Activated naive CD4-positive, alpha-beta T cell treated with anti-CD3 and anti-CD28 coated beads, Interleukin-2, amount 50 U/mL, for 16 hours (primary cell): ENCODE measurements at places on chromosomes 12 and 14.

GRCh38 chr12:56221232-56221756 lies 428 bp downstream of the RNF41 start:
- no peak for DNase-seq

DNA sequence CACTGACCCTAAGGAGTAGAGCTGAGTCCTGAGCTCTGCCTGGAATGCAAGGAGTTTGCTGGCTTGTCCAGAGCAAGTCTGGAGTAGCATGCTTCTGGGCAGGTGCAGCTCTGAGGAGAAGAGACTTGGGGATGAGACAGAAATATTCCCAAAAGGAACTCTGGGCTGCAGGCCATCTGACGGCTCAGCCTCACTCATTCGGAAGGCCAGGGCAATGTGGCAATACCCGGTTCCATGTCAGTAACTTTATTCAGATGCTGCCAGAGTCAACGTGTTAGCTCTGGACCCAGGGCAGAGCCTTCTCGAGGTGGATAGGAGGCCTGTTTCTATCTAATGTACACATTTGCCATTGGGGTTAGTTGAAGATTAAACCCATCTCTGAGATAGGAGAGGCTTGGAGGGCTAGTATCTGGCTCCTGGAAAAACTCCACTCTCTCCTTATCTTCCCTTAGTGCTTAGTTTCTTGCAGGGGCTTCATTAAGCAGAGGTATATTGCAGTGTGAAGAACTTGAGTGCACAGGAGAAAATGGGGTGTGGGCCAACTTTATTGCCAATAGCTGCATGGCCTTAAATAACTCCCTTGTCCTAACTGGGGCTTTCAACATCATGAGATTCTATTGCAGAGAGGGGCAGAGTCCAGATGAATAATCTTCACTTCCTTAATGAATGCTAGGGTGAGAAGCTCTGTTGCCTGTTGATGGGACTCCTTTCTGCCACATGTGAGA lies 65.6 kb downstream of the NTF3 start:
- no peak for DNase-seq

DNA sequence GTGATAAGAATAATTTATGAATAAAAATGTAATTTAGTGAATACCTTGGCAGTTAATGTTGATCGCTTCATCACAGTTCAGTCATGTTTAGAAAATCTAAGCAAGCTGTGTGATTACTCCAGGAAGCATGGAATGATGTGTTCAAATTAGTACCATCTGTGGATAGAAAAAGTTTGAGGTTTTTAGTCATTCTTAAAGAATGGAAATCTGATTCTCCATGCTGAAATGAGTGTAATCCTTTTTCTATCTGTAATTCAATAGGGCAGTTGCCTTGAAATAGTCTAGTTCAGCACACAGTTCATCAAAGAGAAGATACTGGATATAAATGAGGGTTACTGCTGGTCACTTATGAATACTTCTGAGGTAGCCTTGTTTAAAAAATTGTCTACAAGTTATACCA lies 127.2 kb upstream of the MYF6 start:
- DNase-seq: no peak

DNA sequence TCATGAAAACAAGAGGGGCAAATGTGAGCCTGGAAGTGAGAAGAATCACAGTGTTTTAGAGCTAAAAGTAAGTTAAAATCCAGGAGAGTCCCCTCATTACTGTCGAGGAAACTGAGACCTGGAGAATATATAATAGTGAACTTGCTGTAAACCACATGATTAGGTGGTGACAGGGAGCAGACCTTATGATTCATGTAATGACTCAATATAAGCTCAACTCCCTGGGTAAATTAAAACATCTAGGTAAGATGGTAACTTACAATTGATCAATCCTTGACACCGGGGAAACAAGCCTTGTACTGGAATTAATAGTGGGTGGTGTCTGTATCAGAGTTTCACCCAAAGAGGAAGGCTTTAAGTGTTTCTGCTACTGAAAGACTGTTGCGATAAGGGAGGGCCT lies 269.3 kb downstream of the SNAPC1 start:
- no peak for DNase-seq

GRCh38 chr14:89196545-89196944 lies 220.5 kb downstream of the FOXN3 start:
- no peak for DNase-seq

DNA sequence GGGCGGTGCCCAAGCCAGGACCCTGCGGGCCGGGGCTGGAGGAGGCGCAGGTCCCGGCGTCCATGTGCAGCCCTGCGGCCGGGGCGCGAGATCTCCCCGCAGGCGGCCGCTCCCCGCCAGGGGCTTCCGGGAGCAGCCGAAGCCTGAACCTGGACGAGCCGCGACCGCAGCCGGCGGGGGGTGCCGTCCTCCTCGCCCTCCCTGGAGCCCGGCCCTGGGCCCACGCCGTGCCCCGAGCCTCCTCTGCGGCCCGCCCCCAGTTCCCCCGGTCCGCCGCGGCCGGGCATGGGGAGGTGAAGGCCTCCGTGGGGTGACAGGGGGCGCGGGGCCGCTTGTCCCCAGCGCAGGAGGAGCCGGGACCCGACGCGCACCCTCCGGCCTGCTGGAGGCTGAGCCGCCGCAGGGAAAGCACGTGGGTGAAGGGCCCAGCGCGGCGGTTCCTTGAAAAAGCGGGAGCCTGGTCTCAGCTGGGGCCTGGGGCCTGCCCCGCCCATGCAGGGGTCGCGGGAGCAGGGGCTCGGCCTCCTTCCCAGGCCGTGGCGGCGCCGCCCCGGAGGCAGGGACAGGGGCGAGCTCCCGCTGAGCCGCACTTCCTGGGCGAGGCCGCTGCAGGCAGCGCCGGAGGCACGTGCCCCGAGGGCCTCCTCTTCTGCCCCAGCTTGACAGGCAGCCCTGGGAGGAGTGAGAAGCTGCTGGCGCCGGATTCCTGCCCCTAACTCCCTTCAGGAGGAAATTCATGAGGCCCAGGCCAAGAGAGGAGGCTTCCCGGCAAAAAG lies 55.6 kb upstream of the PPP2R5C start:
- DNase-seq: peak; percentile 68

DNA sequence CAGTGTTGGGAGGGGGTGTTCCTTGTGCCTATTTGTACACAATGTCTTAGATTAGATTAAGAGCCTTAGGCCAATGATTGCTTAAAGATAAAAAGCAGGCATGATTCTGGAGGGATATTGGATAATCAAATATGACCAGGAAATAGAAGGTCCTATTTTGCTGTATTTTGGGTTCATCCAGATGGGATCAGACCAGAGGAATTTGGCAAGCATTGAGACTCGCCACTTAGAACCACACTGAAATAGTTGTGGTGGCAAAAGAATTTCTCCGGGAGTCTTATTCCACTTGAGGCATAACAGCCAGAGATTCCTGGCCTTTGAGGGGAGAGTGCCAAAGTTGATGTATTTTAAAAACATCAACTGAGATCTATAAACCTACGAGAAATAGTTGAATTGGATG lies 327.2 kb downstream of the RAD51B start:
- no peak for DNase-seq
